ENCODE measurements at places on chromosomes 2 and 18.

DNA sequence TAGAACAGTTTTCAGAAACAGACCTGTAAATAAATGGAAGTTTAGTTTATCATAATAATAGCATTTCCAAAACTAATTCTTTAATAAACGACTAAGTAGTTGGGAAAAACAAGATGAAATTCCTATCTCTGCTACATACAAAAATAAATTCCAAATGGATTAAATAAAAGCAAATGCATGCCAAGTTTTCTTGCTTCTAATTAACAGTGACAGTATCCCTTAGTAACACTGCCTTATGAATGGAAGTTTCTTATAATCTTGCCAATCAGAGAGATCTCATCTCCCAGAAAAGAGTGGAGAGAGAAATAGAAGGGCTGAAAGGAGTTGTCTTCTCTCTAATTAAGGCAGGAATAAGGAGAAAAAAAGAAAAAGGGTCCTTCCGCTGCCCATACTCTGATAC is 133.9 kb downstream of the GFPT1 start:
- DNase-seq: no peak

- DNase-seq: peak; percentile 60
Observed at GRCh38 chr2:24824966-24825882, 32.0 kb downstream of the CENPO start.

DNA sequence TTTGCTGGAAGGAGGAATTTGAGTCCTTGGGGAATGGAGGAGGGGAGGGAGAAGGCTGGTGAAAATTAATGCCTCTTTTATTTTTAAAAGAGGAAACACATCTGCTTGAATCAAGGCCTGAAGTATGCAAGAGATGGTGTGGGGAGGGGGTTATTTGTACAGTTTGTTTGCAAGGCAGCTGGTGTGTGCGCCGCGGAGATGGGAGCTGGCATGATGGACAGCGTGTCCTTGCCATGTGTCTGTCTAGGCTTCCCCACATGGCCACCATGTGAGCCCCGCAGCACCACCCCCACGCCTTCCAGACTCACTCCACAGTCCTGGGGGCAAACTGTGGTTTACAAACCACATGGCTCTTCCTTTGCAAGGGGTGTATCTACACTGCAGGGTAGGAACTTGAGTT is 154.8 kb upstream of the APCDD1 start:
- DNase-seq: no peak

DNA sequence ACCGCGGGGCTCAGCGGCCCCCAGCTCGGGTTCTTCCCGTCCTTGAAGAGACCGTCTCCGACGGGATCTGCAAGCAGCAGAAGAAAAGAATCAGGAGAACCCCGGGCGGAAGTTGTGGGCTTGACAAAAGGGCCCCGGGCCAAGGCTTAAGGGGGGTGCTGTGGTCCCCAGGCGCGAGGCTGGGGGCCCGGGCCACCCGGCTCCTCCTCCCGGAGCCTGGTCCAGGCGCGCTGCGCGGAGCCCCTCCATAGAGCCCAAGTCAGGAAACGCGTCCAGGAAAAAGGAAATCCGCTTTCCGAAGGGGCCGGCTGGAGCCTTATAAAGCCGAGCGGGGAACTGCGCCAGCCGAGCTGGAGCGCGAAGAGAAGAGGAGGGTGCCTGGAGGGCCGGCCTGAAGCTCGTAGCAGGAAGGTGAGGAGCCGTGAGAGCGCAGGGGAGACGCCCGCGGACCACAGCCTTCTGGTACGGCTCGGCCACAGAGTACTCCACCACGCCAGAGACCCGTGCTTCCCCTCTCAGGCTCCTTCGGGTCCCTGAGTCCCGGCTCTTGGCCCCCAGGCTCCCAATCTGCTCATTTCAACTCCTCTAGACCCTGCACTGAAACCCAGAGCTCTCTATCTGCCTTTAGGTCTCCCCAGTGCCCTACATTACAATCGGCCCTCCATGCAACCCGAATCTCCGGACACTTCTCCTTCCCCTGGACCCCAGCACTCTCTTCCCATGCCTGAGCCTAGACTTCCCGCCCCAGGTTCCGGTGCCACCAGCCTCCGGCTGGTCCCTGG is 554 bp downstream of the FEV start:
- peak; percentile 81 for DNase-seq

- no peak for DNase-seq
Observed at GRCh38 chr2:128269063-128269989, 49.3 kb downstream of the HS6ST1 start.

- no peak for DNase-seq
Observed at GRCh38 chr18:45588376-45589355, 26.6 kb upstream of the SLC14A2 start.

DNA sequence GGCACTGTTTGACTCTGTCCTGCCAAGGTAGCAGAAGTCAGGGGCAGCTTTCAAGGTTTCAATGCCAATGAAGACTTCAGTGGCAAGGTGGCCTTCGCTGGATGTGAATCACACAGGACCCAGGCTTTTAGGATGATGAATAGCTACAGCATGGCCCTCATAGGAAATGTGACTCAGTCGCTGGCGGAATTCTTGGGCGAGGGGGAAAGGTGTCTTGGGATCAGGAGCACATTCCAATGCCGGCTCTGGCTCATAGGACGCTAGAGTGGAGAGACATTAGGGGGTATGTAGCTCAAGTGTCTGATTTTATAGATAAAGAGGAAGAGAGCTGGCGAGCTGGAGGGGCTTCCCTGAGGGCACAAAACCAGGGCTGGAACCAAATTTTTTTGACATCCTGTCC is 68.6 kb downstream of the SMIM21 start:
- DNase-seq: no peak

- no peak for DNase-seq
Observed at GRCh38 chr18:12373771-12374116, 3.3 kb downstream of the AFG3L2 start.

GRCh38 chr18:58549814-58550339 is 79.0 kb downstream of the ALPK2 start:
- no peak for DNase-seq

Measured in NCI-H82 (cell line).